ENCODE measurements at places on chromosomes 3 and 15.

DNA sequence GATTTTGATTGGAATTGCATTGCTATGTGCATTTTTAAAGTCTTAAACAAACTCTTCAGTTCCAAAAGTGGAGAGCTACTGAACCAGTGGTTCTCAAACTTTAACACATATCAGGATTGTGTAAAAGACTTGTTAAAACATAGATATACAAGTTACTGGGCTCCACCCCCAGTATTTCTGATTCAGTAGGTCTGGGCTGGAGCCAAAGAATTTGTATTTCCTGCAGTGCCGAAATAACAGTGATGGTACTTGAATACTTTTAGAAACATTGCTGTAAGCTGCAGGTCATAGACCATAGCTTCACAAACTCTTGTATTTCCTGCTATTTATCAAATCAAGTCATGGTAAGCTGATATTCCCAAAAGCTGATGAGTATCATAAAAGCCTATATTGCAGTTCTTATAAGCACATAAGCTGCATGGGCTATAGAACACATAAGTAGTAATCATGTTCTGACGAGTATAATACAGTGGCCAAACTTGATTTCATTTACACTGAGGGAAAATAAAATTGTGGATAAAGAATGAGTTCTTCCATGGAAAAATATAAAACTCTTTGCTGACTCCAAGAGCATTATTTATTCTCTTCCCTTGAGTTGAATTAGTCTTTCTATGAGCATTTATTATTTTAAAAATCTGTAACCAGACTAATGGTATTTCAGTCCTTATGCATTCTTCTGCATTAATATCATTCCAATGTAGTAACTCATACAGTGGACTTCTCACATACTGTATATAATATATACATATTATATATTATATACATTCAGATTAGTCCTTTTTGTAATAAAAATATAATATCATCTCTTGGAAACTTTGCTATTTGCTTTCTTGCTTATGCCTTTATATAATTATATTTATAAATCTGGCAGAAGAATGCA, 550.5 kb upstream of the AGTR1 start:
- DNase-seq: no peak

DNA sequence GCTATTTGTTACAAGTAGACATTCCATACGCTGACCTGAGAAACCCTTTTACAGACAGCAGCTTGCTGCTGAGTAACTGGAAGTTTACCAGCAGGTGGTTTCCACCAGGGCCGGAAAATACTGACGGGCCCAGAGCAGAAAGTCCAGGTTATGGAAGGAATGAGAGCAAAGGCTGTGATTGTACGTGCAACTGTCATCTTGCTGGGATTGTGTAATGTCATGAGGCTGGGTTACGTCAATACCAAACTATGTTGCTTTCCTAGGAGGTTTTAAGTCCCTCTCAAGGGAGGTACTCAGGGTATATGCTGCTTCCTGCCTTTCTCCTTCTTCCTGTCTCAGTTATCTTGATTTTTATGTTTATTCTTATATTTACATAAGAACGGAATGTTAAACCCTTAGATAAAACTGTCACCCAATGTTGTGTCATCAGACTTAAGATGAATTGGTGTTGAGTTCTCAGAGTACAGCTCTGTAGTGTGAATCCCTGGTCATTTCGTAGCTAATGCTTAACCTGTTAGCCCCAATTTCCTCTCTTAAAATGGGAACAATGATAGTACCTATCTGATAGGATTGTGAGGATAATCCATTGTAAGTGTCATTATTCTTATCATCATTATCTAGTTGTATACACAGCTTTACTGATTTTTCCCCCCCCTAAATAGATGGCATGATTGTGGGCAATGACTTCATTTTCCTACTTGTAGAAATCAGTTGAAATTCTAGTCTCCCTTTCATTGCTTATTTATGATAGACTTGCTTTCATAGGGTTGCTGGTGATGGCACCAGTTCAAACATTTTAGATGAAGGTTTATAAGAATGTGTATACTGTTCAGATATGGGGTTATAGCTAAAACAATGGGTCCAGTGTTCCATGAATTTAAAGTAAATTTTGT, 101.4 kb downstream of the FNDC3B start:
- DNase-seq: peak; percentile 58

DNA sequence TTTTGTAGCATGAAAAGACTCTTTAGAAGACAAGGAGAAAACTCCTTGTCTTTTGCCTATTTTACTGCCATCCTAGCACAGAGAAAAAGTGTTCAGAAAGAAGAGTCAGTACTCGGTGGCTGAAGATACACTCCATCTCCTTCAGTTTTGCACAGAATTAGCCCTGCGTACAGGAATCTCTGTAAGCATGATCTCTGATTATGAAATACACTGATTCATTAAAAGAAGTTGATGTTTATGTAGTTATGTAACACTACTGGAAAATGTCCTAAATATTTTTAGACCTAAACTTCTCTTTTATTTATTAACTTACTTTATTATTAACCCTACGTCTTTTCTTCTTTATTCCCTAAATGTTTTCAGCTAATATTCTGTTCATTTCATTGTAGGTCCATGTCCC, 138.4 kb downstream of the LEKR1 start:
- no peak for DNase-seq

GRCh38 chr3:193452338-193452737, 73.8 kb upstream of the ATP13A5 start:
- DNase-seq: peak; percentile 21

GRCh38 chr3:98808071-98808470, 44.9 kb downstream of the ST3GAL6 start:
- DNase-seq: no peak

- DNase-seq: peak; percentile 58
Measured at GRCh38 chr3:99499235-99500158, 138.9 kb upstream of the COL8A1 start.

DNA sequence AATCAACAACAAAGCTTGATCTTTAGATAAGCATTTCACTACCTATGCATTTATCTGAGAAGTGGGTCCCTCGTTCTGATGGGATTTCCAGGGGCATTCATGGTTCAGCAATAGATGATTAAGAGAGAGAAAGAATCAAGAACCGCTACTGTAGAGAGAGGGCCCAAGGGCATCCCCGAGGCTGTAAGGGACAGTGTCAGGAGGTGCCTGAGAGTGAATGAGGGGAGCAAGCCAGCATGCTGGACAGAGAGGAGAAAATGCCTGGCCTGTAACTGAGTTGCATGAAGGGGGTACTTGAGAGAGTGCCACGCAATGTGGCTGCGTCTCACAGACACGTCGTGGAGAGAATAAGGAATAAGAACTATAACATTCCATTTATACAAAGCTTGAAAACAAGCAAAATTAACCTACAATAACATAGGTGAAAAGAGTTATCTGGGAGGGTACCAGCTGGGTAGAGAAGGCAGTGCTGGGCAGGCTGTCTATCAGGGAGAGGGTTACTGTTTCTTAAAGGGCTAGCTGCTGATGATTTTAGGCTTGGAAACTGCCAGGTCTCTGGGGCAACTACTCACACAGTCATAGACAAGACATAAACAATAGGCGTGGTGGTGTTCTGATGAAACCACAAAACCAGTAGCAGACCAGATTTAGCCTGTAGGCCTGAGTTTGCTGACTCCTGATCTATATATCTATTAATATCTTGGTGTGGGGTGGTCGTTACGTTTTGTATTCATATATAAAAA, 374.6 kb upstream of the CFAP20DC start:
- peak; percentile 58 for DNase-seq

GRCh38 chr3:22907796-22908195, 295.3 kb upstream of the UBE2E2 start:
- no peak for DNase-seq

GRCh38 chr3:179551349-179552105, 11.2 kb upstream of the ACTL6A start:
- no peak for DNase-seq

DNA sequence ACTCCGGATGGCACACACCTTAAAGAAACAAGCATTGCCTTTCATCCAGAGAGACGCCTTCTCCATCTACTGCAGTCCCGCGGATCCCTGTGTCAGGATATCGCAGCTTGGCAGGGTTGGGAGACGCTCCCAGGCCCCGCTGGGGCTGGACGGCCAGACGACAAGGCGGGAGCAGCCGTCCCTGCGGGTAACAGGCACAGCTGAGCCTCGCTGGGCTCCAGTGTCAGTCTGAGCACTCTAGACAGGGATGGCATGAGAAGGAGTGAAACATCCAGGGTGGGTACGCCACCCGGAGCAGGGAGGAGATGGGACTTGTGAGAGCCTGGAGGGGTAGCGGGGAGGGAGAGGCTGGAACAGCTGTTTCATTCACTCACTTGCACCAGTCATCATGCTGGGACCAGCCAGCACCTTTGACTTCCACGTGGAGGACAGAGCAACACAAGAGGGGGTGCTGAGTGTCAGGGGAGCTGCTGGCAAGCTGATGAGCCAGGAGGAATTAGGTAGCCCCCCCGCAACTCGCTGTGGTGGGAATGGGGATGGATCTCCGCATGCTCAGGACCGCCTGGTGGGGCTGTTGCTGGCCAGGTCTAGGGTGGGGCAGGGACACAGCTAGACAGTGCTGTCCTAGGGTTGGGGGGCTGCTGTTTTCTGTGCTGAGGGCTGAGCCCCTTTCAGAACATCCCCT, 31.6 kb upstream of the SNRPA1 start:
- no peak for DNase-seq

- peak; percentile 83 for DNase-seq
Measured at GRCh38 chr3:65597226-65597951, 441.3 kb downstream of the MAGI1 start.

GRCh38 chr15:39885099-39885777, 34.8 kb downstream of the GPR176 start:
- DNase-seq: no peak

GRCh38 chr3:101842935-101843330, 6.4 kb upstream of the NFKBIZ start:
- no peak for DNase-seq

DNA sequence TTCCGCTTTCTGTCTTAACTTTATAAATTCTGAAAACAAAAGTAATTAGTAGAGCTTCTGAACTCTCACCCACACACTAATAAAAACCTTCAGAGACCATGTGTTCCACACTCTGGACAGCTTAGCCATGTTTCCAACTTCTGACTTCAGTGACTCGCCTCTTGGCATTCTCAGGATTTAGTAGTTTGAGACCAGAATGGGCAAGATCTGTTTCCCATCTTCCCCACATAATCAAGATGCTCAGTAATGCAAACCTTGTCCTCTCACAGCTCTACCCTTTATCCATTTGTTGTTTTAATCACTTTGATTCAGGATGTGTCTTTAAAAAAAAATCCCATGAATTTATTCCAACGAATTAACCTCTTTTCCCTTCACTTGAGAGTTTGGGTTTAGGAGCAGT, 166.6 kb upstream of the SLC24A5 start:
- no peak for DNase-seq

DNA sequence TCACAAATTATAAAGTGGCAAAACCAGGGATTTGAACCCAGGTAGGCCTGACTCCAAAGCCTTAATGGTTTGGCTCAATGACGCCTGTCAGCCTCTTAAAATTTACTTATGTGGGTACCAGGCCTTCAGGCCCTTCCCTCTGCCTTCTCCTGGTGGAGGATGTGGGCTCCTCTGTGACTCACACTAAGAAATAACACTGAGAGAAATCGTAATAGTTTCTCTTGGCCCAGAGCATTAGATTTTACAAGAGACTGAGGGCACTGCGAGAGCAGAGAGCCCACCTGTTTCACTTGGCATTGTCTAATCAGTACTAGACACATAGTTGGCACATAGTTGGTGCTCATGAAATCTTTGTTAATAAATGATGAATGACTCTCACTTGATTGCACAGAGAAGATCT, 505.2 kb downstream of the SHQ1 start:
- DNase-seq: peak; percentile 57

- no peak for DNase-seq
Measured at GRCh38 chr3:66431494-66431893, 69.3 kb downstream of the LRIG1 start.

GRCh38 chr15:89170364-89170763, 51.0 kb downstream of the RLBP1 start:
- no peak for DNase-seq

DNA sequence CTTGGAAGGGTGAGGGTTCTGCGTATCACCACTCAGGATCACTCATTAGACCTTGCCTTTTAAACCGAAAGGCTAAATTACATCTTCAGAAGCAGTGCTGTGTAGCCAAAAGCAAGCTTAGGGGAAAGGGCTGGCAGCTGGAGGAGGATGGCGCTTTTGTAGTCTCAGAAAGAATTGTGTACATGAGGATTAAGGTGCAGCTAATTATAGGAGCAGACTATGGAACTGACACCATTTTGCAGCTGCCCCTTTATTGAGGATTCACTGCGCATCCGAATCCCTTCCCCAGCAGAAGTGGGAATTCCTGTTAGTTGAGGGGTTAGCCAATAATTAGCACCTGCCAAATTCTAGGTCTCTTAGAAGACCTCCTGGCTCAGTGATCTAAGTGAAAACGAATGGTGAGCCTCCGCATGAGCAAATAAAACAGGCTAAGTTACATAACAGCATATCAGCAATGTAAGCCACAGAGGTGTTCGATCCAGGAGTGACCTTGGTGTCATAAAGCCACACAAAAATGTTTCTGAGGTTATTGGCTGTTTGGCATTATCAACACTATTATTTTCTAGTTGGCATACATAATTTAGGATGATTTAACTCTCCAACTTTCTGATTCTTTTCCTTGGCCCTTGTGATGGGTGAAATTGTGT, 42.6 kb upstream of the SEMA6D start:
- DNase-seq: no peak

- DNase-seq: no peak
Measured at GRCh38 chr3:119401503-119402440, 61.6 kb downstream of the TMEM39A start.

DNA sequence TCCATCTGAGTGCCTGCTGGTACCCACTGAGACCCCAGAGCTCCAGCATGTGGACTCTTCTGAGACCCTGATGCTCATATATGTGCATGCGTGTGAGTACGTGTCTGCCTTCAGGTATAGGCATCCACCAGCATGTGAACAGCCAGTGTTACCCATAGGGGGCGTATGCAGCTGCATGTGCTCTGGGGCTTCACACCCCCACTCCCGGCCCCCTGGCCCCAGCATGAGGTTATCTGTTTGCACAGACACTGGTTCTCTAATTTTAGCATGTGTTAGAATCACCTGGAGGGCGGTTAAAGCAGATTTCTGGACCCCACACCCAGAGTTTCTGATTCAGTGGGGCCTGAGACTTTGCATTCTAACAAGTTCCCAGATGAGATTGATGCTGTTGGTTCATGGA, 824 bp upstream of the CILP start:
- no peak for DNase-seq

GRCh38 chr3:142817897-142818296, 71.0 kb downstream of the PCOLCE2 start:
- DNase-seq: no peak

DNA sequence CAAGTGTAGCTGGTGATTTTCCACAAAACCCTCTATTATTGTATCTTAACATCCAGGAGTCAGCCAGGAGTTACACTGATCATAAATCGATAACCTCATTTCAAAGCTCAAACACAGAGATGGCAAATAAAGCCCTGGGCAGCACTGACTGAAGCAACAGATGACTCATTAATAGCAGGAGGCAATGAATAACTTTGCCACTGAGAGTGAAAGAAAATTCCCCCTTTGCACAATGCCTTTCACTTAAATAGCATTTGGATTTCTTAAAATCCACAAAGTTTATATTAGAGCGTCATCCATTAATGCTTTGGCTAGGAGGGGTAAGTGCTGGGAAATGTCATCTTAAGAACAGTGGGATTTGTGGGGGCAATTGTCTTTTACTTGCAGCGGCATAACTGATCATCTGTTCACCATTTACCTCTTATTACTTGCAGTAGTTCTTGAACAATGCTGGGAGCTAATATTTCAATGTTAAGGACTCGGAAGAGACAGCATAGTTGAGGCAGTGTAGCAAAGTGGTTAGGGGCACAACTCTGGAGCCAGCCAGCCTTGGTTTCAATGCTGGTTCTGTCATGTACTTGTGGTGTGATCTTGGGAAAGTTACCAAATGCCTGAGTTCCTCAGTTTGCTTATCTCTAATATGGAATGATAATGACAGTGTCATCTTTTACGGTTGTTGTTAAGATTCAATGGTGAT, 630.4 kb upstream of the TBL1XR1 start:
- peak; percentile 37 for DNase-seq

Measured in urothelium cell line (cell line).